NCI-H226 (cell line): ENCODE measurements at places on chromosomes 2 and 18.

GRCh38 chr2:240506406-240507059 is 51.3 kb downstream of the ANKMY1 start:
- DNase-seq: no peak

GRCh38 chr2:101751875-101752619 is 54.5 kb downstream of the MAP4K4 start:
- DNase-seq: no peak

DNA sequence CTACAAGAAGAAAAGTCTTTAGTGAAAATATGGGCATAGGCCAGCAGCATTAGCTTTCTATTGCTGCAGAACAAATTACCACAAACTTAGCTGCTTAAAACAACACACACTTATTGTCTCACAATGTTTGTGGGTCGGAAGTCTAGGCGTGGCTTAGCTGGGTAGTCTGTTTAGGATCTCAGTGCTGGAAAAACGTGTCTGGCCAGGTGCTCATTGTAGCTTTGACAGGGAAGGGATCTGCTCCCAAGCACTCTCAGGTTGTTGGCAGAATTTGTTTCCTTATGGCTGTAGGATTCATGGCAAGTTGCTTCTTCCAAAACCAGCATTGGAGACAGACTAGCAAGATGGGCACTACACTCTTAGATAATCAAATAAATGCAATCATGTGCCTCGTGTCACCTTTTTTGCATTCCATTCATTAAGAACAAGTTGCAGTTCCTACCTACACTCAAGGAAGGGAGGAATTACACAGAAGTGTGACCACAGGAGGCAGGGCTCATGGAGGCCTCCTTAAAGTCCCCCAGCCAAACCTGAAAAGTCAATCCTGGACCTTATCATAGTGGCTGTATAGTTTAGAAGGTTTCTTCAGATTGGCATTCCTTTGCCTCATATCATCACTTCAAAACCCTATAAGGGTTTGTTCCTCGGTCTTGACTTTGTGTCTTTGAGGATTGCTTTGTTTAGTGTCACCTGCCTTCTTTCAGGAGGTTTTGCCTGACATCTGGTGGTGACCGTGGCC is 17.3 kb downstream of the MRPL30 start:
- DNase-seq: no peak

- DNase-seq: no peak
These were observed 122.5 kb downstream of the PLA2R1 start for GRCh38 chr2:159939946-159940345.

GRCh38 chr18:69205925-69206324 is 194.8 kb upstream of the DOK6 start:
- DNase-seq: no peak

DNA sequence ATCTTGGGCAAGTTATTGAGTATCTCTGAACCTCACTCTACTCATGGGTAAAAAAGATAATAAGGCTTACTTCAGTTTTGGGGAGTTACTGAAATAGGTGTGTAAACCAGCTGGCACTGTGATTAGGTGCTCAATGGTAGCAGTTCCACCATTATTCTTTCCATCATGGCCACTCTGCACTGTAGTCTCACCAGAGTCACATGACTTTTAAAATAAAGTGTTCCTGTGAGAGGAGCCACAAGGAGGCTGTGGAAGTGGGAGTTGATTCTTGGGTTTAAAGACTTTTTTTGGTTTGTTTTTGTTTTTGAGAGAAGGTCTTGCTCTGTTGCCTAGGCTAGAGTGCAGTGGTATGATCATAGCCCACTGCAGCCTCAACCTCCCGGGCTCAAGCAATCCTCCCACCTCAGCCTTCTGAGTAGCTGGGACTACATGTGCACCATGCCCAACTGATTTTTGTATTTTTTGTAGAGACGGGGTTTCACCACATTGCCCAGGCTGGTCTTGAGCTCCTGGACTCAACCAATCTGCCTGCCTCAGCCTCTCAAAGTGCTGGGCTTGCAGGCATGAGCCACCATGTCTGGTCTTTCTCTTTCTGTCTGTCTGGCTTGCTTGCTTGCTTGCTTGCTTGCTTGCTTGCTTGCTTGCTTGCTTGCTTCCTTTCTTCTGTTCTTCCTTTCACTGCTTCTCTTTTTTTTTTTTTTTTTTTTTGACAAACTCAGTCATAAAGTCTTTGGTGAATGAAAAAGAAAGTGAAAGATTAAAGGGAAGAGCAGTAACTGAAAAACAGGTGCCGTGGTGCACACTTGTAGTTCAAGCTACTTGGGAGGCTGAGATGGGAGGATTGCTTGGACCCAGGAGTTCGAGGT is 21.2 kb upstream of the ACVR1 start:
- no peak for DNase-seq

- DNase-seq: no peak
These were observed 591 bp upstream of the LDLRAD4 start for GRCh38 chr18:13217971-13218367.

DNA sequence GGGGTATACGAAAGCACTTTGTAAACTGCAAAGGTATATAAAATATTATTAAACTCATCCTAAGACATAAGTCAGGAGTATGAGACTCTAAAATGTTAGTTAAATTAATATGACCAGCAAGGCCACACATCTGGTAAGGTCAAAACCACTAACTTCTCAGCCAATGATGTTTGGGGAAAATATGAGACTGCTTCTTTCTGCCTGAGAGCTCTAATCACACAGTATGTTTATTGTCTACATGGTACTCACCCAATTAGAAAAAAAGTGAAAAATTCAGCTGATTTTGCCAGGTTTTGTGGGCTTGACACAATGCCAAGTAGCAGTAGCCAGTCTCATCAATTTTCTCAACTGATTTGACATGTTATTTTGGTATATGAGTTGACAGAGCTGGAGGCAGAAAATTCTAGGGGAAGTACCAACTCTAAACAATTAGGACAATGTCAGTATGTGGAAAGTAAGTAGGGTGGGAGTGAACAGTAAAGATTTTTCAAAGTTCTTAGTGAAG is 87.3 kb downstream of the ALK start:
- DNase-seq: no peak

GRCh38 chr2:168350380-168350779 is 103.0 kb upstream of the STK39 start:
- DNase-seq: no peak

DNA sequence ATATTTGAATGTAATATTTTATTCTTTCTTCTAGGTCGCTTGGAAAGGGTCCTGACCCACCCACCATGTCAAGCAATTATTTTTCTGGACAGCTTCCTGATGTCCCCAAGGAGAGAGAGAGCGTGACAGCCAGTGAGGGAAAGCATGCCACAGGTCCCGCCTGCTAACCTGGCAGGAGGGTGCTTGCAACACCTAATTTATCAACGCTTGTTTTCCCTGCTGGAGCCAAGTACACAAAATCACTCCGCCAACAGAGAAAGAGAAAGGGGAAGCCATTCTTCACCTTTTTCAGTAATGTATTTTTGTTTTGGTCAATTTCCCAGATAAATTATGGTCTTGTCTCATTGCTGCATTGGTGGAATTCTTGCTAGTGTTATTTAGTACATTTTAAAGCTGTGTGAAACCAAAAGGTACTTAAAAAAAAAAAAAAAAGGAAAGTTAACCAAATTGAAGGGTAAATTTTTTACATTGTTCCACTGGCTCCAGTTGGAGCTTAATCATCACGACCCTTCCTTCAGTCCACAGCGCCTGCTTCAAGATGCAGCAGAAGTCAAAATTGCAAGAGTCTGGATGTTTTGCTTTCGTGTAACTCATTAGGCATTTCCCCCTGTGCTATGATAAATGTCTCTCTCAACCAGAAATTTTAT is 88.5 kb upstream of the COPS8 start:
- DNase-seq: no peak

DNA sequence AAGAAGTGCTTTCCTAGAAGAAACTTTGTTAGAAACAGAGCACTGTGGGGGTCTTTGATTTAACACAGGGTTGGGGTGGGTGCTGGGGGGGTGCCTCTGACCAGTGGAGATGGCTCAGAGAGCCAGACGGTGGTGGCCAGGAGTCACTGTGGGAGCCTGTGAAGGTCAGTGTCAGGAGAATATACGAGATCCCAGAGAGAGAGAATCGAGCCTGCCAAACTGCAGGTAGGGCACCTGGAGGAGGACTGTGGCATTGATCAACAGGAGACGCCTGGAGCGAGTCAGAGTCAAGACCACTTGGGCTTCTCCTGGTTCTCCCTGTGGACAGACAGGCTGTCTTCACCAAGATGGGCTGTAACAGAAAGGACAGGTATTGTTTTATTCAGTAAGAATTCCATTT is 136.5 kb upstream of the TWIST2 start:
- DNase-seq: no peak

DNA sequence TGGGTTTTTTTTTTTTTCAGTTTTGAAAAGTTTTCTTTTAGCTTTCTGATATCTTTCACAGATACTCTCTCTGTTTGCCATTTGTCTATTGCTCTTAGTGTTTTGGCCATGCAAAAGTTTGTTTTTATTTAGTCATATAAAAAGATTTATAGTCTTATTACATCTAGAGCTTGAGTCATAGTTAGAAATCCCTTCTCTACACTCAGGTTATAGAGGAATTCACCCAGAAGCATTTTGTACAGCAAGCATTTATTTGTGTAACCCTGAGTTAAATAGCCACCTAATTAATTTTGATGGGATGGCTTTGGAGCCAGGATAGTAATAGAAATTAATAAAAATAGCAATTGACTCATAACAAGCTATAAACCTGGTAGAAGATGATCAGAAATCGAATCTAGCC is 35.6 kb downstream of the ACTR2 start:
- no peak for DNase-seq

- DNase-seq: no peak
These were observed 104.4 kb upstream of the SLC39A10 start for GRCh38 chr2:195552581-195552980.

DNA sequence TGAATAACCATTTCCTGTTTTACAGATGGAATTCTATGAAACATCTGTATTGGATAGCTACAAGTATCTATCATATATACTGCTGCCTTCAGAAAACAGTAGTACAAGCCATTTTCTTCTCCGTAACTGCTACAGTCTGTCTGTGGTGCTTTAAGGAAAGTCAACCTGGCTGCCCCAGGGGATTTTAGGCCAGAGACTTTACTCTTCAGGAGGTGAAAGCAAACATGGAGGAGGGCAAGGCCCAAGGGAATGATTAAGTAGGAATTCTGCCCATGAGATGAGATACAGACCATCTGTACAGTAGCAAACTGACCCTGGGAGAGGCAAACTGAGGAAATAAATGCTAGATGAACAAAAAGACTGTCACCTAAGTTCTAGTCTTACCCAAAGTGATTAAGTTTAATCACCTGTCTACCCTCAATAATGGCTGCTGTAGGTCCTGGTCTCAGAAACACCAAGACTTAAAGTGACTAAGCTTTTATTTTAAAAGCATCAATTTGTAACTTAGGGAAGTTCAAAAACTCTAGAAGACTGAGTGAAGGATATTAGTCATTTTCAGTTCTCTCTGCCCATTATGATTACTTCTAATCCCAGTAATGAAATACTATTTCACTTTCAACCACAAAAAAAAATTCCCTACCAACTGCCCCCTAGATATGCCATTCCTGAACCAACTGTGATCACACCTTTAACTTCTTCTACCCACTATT is 14.8 kb downstream of the MBD2 start:
- DNase-seq: peak; percentile 9

GRCh38 chr2:226320076-226320948 is 479.3 kb downstream of the IRS1 start:
- DNase-seq: no peak

DNA sequence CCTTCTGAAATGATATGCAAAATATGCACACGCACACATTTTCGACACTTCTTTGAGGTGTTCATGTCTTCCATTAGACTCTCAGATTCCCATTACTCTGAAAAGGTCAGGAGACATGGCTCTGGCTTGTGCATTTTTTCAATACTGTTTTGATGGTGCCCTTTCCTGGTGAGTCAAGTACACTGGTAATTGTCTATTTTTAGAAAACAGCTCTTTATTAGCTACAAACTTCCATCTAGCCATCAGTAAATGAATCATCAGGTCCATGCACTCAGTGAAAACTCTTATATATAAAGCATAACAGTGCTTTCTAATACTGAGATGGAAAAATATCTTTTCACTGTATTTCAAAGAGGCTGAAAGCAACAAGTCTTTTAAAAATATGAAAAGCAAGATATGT is 194.9 kb downstream of the GALNT1 start:
- no peak for DNase-seq

- DNase-seq: peak; percentile 92
These were observed at the start of gene DAW1 for GRCh38 chr2:227871375-227871791. DAW1 (plus strand) TSS chr2:227871631; CDS start chr2:227871690, 59 bp downstream.

GRCh38 chr18:45081566-45082181 is 401.0 kb downstream of the SETBP1 start:
- no peak for DNase-seq
